Hindlimb muscle (tissue), 1 donor: ENCODE measurements at places on chromosomes 1 and 21. TPM values are rescaled to one million over a fixed set of nuclear protein-coding genes. Genes with fewer than 3 reads are reported as not detected.

Gene ANGPTL3
- polyA plus RNA-seq: 0.18 TPM

Gene RSPH1
- polyA plus RNA-seq: 0.28 TPM

Gene SLC9C2
- not detected for polyA plus RNA-seq

Gene FOXE3
- not detected for polyA plus RNA-seq

Gene TSPAN1
- not detected for polyA plus RNA-seq

Gene SMPDL3B
- polyA plus RNA-seq: 0.14 TPM

Gene FDPS
- polyA plus RNA-seq: 106 TPM

Gene ERI3
- polyA plus RNA-seq: 49.9 TPM

Gene FCRL2
- not detected for polyA plus RNA-seq

Gene OR2AK2
- not detected for polyA plus RNA-seq

Gene COL16A1
- 121 TPM for polyA plus RNA-seq

Gene NCAM2
- polyA plus RNA-seq: 5.8 TPM

Gene AMY1B
- polyA plus RNA-seq: not detected

Gene FNDC10
- polyA plus RNA-seq: 3.0 TPM

Gene ZCCHC17
- polyA plus RNA-seq: 24.2 TPM

Gene TRIM45
- polyA plus RNA-seq: 19.6 TPM

Gene FLG2
- 0.12 TPM for polyA plus RNA-seq

Gene EVA1C
- polyA plus RNA-seq: 2.1 TPM

Gene KCNJ9
- polyA plus RNA-seq: 0.09 TPM

Gene ZNF683
- polyA plus RNA-seq: not detected

Gene CYP2J2
- polyA plus RNA-seq: 93.5 TPM

Gene LEMD1
- not detected for polyA plus RNA-seq

Gene ERICH3
- polyA plus RNA-seq: 0.08 TPM

Gene ACTA1
- 13,723 TPM for polyA plus RNA-seq

Gene AXDND1
- not detected for polyA plus RNA-seq

Gene CSDE1
- 432 TPM for polyA plus RNA-seq

Gene LRRN2
- polyA plus RNA-seq: 6.4 TPM

Gene FCER1A
- polyA plus RNA-seq: 0.50 TPM

Gene SOAT1
- polyA plus RNA-seq: 10.7 TPM

Gene SLC16A4
- 11.6 TPM for polyA plus RNA-seq

Gene VWA5B1
- polyA plus RNA-seq: 0.15 TPM

Gene XCL1
- not detected for polyA plus RNA-seq

Gene ST6GALNAC3
- 3.7 TPM for polyA plus RNA-seq

Gene OR14A16
- polyA plus RNA-seq: not detected
